ENCODE measurements at places on chromosomes 7 and 10.
A peak's percentile ranks its signal among the peaks of the same experiment; 100 is the strongest.

- no peak for DNase-seq
Measured at GRCh38 chr7:123539871-123540270, 5.5 kb upstream of the IQUB start.

- DNase-seq: no peak
Measured at GRCh38 chr10:33716501-33717267, 382.2 kb upstream of the NRP1 start.

DNA sequence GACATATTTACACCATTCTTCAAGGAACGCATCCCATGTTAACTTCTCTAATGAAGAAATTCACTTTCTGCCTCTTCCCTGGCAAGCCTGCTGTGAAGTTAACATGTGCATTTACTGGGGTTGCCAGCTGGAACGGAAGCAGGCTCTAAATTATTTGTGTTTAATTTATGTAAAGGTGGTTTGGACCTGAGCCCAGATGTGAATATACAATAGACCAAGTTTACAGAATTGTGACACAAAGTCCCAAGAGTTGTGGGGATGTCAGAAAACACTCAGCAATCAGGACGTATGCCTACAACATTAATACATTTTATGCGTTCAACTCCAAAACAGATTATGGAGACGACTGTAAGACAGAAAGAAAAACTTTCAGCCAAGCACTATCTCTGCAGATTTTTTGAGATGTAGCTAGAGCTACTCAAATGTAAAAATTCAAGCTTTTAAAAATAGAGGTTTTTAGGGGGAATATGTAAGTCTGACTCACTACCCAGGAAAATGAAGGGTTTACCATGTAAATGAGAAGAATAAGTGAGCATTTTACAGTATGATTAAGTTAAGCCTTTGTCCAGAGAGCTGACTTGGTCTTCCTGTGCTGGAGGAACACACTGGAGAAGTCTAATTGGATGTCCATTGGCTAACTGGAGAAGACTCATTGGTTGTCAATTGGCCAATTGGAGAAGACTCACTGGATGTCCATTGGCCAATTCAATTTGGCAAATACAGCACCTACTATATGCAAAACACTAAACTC is 19.5 kb downstream of the NRP1 start:
- DNase-seq: no peak

DNA sequence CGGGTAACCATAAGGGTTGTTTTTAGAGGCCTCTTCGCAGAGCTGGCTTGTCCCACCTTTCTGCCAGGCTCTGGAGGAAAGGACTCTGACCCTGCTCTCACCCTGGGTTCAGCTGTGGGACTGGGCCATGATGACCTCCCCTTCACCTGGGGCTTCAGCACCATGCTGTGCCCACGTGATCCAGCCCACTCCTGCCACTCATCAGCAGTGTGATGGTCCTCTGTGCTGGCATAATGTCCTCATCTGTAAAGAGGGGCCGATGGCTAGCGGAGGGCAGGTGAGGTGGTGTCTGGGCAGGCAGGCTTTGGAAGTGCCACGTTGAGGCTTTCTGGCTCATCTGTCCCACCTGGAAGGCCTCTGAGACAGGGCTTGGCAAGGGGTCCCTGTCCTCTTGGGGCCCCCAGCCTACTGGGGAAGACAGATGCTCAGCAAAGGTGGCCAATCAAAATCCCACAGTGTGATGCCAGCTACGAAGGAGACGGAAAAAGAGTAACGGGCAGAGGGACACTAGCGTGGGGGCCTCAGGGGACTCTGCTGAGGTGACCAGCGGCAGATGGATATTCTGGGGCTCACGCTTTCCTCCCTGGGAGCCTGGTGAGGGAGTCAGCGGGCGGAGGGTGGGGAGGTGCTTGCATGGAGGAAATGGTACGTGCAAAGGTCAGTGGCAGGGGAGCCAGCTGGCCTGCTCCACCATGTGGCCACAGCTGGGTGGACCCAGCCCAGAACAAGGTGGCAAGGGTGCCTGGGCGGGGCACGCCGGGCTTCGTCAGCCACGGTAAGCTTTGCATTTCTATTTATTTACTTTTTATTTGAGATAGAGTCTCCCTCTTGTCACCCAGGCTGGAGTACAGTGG is 5.4 kb downstream of the LRWD1 start:
- no peak for DNase-seq

DNA sequence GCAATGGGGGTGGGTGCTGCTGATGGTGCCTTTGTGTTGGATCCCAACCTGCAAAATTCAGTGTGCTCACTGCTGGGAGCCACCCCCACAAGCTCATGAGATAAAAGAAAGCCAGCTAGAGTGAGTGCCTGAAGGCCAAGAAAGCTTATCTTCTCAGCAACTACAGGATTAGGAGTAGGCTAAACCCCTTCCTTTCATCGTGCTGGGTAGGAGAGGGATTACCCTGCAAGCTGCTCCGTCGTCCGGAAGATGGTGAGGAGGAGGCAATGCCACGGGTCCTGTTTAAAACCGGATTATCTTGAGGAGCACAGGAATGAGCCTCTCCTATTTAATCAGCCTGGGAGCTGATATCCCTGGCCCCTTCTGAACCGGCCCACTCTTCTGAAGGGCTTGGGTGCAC is 258.0 kb downstream of the GALNT17 start:
- peak; percentile 13 for DNase-seq

DNA sequence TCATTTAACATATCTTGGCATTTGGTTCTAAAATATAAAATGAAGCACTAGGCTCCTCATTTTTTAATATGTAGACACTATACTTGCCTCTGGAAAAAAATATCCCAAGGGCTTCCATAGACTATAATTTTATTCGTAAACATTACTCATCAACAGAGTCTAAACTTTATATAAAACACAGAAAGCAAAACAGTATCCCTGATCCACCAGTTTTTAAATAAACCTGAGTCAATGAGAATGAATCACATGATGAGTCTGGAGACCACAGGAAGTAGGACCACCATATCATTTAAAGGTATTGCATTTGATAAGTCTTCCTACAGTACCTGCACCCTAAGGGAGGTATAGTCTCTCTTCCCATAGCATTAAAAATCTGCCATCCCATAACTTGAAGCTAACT is 228.0 kb downstream of the DGKI start:
- no peak for DNase-seq

DNA sequence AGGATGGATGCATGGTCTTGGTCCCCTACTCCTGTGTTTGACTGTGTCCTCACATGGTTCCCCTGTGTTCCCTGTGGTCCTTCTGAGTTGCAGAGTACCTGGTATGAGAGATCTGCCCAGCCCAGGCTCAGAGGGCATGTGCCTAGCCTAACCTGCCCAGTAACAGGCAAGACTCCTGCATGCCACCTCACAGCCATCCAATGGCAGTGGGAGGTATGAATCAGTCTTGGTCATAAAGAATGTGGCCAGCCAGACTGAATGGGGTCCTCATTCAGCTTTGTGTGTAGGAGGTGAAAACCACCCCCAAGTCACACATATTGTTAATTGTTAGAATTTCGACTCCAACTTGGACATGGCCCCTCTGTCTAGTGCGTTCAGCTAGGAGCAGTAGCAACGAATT is 17.2 kb upstream of the GPR158 start:
- no peak for DNase-seq

- DNase-seq: no peak
Measured at GRCh38 chr10:36038316-36038955, 396.3 kb upstream of the FZD8 start.

Data from right forelimb (tissue), 1 donor.